ENCODE measurements at places on chromosomes 6 and 20. TPM values are rescaled to one million over a fixed set of nuclear protein-coding genes. Genes with fewer than 3 reads are reported as not detected.

DNA sequence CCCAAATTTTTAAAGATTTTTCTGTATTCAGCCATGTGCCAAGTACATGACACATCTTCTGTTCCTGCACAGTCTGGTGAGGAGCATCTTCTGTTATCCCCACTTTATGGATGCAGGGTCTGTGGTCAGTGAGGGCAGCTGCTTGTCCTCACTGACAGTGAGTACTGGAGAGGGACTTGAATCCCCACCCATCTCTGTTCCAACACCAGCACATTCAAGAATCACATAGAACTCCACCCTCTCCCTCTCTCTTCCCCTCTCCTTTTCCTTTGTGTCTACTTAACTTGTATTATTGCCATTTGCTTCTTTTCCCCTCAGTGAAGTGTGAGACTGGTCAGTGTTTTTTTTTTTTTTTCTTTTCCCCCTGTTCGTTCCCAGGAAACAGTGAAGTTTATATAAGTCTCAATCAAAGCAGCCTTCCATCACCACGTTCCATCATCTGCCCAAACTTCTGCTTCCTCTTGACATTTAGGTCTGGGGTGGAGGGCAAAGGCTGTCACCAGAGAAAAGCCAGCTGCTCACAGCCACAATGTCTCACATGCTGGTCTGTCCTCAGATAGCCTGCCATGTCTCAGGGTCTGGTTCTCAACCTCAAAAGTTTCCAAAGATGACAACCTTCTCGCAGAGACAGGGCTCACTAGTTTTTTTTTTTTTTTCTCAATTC lies 110.0 kb upstream of the SSTR4 start:
- DNase-seq = no peak

- peak; percentile 31 for DNase-seq
These were observed 66.2 kb downstream of the ARMC2 start for GRCh38 chr6:108914235-108915022.

- DNase-seq = no peak
These were observed 63.2 kb downstream of the PDSS2 start for GRCh38 chr6:107396211-107396610.

Gene CYP39A1
- total RNA-seq = 0.66 TPM

GRCh38 chr20:25535762-25536161 lies 49.6 kb downstream of the NINL start:
- no peak for DNase-seq

Gene TMX4
- 12.3 TPM for total RNA-seq

Gene ZHX3
- total RNA-seq = 14.0 TPM

Gene ZC2HC1B
- not detected for total RNA-seq

- no peak for DNase-seq
These were observed 713 bp downstream of the WFDC9 start for GRCh38 chr20:45630371-45630770.

GRCh38 chr20:54086507-54087039 lies 16.2 kb upstream of the BCAS1 start:
- no peak for DNase-seq

GRCh38 chr6:16918586-16918985 lies 157.3 kb upstream of the ATXN1 start:
- DNase-seq = no peak

Gene KIF25
- total RNA-seq = not detected

DNA sequence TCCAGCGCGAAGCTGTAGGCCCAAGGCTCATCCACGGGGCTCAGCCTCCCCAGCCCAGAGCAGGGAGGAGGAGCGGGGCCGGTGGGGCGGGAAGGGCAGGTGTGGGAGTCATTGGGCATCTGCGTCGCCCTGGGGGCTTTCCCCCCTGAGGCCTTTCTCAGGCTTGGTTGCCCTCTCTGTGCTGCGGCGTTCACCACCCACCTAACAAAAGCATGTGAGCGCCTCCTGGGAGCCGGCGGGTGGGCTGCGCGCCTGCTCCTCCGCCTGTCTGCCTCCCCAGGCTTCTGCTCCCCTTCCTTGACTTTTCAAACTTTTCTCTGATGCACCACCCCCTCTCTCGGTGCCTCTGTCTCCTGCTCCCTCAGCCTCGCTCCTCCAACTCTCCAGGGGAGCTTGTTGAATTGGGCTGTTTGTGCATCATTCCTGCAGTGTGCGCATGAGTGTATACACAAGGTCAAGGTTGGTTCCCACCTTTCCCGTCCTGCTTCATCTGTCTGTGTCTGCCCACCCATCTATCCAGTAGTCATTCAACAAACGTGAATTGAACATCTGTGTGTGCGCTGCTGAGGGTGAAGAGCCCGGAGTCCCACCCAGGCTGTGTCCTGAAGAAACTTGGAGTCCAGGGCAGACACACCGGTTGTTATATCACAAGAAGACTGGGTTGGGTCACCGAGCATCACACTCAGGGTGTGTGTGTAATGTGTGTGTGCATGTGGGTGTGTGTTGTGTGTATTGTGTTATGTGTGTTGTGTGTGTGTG lies 82.4 kb upstream of the NNAT start:
- DNase-seq = no peak
